ENCODE measurements at places on chromosomes 16 and 17.

GRCh38 chr17:80872501-80873306, 118.9 kb upstream of the CHMP6 start:
- no peak for DNase-seq

DNA sequence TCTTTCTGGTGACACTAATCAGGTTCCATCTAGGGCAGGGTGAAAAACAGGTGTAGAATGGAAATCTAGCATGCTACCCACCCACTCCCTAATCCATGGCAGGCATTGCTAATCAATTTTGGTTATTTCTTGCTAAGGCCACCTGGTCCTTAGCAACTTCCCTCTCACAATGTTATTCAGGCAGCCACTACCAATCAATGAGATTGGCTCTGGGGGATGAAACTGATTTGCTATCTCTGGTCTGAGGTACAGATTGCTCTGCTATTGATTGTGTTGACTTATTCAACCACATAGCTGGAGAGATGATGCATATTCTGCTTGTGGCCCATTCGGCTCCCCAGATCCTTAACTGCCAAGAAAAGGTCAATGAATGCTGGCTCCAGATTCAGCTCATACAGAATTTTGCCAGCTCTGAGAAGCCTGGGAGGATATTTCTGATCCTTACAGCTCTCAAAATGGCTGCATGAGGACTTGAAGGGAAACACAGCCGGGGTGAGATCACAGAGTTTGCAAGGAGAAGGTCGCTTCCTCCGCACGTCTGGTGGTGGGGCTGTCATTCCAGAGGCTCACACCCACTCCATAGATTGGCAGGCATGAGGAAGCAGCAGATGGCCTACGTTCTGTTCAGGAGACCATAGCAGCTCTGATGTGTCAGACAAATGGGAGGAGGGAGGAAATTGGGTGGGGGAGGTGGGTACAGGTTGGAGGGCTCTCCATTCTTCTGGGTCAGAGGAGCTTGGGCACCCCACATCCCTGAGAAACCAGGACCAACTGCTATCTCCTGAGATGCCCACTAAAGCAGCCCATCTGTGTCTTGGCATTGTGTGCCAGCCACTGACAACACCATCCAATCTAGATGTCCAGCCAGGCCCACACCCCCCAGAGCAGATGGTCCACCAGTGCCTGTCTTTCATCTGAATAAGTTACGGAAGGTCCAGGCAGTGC, 22.3 kb downstream of the SEZ6 start:
- DNase-seq = no peak

DNA sequence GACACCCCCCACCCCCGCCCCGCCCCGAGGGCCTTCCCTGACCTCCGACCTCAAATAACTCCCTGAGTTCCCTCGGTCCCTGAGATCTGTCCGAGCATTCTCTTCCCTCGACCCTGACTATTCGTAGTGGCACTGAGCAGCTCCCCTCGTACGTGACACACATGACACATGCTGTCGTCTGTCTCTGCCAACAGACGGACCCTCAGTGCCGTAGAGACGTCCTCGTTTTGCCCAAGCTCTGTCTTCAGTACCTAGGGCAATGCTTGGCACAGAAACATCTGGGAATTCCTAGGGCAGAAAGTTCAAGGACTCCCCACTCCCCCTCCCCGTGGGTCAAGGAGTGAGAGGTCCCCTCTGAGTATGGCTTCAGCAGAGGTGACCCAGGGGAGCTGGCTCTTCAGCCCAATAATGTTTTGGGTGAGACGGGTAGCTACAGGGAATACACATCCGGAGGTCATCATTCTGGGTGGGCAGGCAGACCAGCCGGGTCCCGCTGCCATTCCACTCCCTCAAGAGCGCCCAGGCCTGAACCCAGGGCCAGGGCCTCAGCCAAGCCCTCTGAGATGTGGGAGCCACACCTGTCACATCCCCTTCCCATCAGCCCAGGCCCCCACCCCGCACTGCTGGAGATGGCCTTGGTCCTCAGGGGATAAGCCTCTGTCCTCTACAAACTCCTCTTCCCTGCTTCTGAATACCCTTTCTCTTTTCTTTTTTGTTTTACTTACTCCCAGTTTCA, 671 bp upstream of the FADS6 start:
- no peak for DNase-seq

DNA sequence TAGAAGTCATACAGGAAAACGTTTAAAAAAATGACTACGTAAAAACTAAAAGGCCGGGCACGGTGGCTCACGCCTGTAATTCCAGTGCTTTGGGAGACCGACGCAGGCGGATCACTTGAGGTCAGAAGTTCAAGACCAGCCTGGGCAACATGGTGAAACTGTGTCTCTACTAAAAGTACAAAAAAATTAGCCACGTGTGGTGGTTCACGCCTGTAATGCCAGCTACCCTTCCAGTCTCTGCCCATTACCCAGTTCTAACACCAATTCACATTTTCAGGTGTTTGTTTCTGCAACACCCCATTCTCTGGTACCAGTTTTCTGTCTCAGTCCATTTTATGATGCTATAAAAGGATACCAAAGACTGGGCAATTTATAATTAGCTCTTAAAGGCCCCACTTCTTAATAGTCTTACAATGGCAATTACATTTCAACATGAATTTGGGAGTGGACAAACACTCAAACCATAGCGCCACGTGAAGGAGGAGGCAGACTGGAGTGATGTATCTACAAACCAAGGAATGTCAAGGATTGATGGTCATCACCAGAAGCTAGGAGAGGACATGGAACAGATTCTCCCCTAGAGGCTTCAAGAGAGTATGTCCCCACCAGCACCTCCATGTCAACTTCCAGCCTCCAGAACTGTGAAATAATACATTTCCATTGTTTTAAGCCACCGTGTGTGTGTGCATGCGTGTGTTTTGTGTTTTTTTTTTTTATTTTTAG, 791 bp upstream of the C17orf75 start:
- DNase-seq = no peak

- no peak for DNase-seq
Observed at GRCh38 chr17:71184716-71185115, 936.1 kb upstream of the SOX9 start.

- peak; percentile 61 for DNase-seq
Observed at GRCh38 chr17:78313735-78314648, 45.9 kb downstream of the SOCS3 start.

GRCh38 chr17:21495281-21495680, 119.1 kb downstream of the KCNJ12 start:
- DNase-seq = no peak

- no peak for DNase-seq
Observed at GRCh38 chr17:68133346-68134045, 98.0 kb downstream of the KPNA2 start.

- peak; percentile 45 for DNase-seq
Observed at GRCh38 chr17:82241183-82241925, 12.5 kb downstream of the SLC16A3 start.

DNA sequence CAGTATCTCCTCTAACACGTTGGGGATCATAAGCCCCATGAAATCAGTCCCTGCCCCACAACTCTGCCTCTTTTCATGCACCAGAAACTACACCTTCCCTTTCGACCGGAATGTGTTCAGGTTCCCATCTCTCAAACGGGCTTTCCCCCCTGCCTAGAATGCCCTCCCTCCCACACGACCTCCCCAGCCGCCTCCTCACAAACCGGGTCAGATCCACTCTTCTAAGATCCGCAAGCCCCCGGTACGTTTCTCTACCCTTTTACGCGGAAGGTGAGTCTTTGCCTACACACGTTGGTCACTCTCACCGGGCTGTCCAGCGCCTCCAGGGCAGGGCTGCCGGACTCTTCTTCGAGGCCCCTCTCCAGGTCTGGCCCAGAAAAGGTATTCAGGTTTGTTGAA, 708 bp downstream of the DHX33 start:
- no peak for DNase-seq

GRCh38 chr17:62927083-62927482, 39.0 kb upstream of the TANC2 start:
- DNase-seq = no peak

- DNase-seq = no peak
Observed at GRCh38 chr17:32460054-32460453, 15.7 kb downstream of the PSMD11 start.

DNA sequence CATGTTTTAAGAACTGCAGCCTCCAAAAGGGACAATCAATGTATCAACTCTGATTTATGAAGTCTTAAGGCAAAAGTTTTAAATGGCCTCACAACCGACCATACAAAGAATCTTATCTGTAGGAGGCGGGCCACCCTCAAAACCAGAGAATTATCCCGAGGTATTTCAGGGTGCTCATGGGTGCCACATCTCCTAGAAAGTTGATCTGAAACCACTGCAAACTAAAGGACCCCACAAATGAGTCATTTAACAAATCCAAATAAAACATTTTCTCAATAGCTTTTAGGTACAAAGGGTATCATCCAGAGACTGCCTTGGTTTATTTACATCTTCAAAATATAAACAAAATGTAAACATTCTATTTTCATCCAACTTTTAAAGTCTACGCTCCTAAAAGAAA, 6.8 kb downstream of the ERN1 start:
- no peak for DNase-seq

DNA sequence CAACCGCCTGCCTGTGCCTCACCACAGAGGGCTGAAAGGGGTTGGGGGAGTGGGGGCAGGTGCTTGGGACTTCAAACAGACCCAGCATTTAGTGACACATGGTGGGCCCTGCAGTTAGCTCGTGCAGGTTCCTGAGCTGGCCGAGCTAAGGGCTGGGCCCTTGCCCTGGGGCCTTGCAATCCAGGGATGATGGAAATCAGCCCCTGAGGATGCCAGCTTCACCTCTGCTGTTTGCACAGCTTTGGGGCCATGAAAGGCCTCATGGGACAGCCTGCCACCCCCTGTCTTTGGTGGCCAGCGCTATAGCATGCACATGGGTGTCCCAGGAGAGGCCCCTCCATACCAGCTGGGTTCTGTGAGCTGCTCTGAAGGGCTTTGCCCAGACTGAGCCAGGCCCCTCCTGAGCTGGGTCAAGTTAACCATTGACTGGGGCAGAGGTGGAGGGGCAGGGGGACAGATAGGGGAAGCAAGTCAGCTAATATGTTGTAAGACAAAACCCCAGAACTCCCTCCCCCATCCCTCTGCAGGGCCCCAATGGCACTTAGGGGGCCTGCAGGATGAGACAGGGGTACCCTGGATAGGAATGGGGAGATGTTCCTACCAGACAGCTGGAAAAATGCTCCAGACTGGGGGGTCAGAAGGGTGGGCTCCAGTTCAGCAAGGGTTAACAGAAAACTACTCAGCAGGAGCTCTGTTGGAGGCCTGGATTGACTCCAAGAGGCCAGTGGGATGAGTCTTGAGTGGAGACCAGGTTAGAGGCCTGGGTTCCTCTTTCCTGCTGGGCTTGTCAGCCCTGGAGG, 692 bp downstream of the PRR15L start:
- DNase-seq = no peak

- no peak for DNase-seq
Observed at GRCh38 chr16:58495521-58496331, 4.2 kb upstream of the NDRG4 start.

DNA sequence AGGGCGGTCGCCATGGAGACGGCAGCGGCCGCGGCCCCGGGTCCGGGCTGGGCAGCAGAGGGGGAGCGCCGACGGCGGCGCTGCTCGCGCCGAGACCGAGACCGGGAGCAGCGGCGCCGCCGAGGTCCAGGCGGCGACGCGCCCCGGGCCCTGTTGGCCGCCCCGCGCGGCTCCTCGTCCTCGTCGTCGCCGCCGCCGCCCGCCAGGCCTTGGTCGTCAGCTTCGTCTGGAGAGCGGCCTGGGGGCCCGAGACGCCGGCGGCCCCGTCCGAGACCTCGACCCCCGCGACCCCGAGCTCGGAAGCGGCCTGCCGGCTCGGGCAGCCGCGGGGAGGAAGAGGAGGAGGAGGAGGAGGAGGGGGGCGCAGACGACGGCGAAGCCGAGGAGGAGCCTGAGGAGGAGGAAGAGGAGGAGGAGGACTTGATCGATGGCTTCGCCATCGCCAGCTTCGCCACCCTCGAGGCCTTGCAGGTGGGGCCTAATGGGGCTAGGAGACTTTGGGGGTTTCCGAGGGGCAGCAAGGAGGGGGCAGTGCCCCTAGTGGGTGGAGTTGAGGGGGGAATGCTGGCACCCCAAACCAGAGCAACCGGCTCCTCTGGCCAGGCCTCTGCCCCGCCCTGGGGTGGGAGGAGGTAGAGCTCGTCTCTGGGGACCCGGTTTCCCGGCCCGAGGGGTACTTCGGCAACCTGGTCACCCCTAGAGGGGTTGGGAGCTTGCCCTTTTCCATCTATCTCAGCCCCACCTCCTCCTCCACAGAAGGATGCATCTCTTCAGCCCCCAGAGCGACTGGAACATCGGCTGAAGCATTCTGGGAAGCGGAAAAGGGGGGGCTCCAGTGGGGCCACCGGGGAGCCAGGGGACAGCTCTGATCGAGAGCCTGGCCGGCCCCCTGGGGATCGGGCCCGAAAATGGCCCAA, 1.5 kb downstream of the FBRS start:
- DNase-seq = peak; percentile 18

All from hematopoietic multipotent progenitor cell treated with erythropoietin and hydrocortisone succinate and interleukin-3 and kit ligand, for 15 days (in vitro differentiated cells).